ENCODE measurements at places on chromosomes 1 and 21.

- DNase-seq: no peak
Observed at GRCh38 chr1:100325415-100326324, 26.6 kb upstream of the CDC14A start.

DNA sequence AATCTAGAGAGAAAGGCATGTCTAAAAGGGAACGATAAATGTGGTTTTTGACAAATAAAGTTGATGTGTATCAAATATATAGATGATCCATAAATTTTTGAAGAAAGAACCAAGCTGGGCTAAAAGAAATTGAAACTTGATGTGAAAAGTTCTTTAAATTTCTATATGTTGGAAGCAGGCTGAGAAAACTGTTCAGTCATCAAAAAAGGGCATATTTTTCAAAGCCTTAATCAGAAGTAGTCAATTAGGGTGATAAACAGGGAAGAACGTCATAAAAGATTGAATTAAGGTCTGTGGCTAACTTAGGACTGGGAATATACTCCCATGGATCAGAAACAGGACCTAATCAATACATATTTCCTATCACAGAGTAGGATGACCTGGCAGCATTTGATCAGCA lies 211.4 kb upstream of the ZRANB2 start:
- no peak for DNase-seq

GRCh38 chr1:36455386-36455785 lies 5.1 kb upstream of the OSCP1 start:
- DNase-seq: no peak

GRCh38 chr21:45742247-45742646 lies 98.7 kb downstream of the PCBP3 start:
- DNase-seq: no peak

- no peak for DNase-seq
Observed at GRCh38 chr1:201701831-201702230, 127.1 kb upstream of the IPO9 start.

DNA sequence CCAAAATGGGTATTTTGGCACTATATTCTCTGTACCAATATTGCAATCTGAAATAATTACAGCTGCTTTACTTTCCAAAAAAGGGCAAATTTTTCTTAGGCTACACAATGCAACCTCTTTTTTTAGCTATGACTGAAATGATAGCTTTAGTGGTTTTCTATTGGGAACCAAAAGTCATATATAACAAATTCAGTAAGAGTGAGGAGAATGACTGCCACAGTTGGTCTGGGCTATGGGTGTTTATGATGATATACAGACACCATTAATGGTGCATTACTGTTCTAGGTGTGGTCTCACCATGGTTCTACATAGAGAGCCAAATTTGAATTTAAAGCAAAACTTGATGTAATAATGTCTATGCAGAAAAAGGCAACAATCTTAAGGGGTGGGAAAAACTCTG lies 72.3 kb upstream of the PTBP2 start:
- no peak for DNase-seq

DNA sequence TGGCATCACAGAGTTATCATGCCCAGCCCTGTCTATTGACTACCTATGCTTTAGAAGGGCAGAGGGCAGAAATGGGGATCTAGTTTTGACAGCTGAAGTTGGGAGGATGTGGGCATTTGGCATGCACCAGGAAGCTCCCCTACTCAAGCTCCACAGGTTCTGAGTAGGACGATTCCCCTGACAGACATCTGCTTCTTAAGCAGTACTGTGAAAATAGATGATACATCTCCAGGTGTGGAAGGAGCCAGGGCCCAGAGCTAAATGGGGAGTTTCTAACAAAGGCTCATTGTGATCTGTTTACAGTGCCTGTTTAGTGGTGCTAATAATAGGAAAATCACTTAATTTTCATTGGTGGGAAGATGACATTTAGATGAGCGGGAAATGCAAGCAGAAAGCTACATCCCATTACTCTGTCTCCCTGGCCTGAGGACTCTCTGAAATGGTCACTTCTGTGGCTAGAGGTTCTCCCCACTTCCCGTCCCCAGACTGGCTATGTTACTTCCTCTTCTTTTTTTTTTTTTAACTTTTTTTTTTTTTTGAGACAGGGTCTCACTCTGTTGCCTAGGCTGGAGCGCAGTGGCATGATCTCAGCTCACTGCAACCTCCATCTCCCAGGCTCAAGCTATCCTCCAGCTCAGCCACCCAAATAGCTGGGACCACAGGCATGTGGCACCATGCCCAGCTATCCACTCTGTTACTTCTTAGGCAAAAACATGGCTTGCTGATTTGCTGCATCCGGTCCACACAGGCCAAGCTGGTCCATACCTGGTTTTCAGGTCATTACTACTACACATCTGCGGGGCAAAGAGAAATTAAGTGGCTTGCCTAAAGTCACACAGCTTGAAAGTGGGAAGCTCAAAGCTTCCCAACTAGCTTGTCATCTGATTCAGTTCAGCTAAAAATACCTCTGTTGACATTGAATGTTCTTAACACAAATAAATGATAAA lies 23.2 kb upstream of the CNIH3 start:
- no peak for DNase-seq

DNA sequence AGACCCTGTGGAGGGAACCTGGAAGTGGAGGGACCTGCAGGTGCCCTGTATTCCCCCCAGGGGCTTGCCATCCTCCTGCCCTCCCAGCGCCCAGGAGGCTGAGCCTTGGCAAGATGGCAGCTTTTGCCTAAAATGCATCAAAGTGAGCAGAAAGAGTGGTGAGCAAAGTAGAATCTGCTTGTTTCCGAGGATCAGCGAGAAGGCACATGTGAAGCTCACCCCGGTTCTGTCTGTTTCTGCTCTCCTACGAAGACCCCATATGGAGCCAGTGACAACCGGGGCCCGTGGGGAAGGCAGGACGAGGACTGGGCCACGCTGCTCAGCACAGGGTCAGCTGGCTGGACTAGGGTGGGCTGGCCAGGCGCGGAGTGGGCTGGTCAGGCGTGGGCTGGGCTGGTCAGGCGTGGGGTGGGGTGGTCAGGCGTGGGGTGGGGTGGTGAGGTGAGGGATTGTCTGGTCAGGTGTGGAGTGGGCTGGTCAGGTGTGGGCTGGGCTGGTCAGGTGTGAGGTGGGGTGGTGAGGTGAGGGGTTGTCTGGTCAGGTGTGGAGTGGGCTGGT lies 5.2 kb upstream of the FNDC10 start:
- DNase-seq: no peak

GRCh38 chr21:33384841-33385331 lies 18.3 kb upstream of the IFNGR2 start:
- no peak for DNase-seq

DNA sequence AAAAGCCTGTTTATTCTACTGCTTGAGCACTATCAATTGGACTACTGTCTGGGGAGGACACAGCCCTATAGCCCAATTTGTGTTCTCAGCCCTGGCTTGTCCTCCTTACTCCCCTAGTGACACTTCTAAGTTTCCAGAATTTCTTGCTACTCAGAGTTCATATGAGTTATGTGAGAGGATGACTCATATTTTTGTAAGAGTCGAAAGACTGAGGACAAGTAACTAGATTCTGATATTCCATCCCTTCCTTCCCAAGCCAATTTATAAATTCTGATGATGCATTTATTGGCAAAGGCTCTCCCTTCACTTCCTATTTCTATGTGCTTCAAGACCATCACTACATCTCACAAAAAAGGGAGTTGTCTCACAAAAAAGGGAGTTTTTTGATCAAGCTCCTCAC lies 422.2 kb upstream of the DEPDC1 start:
- DNase-seq: no peak

- DNase-seq: no peak
Observed at GRCh38 chr21:30668776-30669175, 26.1 kb downstream of the KRTAP20-3 start.

- no peak for DNase-seq
Observed at GRCh38 chr1:172360511-172360910, 60.0 kb upstream of the C1orf105 start.

DNA sequence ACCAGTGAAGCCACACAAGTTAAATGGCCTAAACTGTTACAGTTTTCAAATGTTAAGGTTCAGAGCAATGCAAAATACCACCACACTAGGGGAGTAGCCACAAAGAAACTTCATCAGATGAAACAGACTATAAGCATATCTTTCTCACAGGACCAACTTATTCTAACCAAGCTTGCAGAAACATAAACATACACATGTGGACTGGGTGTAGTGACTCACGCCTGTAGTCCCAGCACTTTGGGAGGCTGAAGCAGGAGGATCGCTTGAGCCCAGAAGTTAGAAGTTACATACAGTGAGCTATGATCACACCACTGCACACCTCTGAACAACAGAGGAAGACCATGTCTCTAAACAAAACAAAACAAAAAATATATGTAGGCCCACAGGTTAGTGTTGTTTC lies 17.3 kb downstream of the WDR47 start:
- DNase-seq: no peak

- DNase-seq: no peak
Observed at GRCh38 chr1:30880678-30881318, 27.8 kb downstream of the SDC3 start.

DNA sequence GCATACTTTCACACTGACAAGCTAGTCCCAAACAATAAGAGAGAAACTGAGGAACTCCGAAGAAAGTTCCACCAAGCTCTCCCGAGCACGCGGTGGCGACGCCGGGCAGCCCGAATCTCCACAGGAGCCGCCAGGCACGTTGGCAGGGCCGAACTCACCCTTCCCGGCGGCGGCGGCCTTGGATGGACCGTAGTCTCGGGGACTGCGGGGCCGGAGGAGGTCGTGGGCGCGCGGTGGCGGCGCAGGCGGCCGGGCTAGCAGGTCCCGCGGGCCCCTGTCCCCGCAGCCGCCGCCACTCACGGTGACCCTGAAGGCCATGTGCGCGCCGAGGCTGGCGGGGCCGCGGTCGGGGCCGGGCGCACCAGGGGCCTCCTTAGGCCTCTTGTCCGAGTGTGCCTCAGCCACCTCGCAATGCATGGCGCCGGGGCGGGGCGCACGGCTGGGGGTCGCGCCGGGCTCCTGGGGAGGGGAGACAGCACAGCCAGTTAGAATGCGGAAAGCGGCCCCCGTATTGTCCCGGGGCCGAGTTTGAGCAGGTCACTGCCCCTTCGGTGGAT lies 1.2 kb downstream of the GLIS1 start:
- DNase-seq: no peak
